ENCODE measurements at places on chromosomes 2 and 18. TPM values are rescaled to one million over a fixed set of nuclear protein-coding genes. Genes with fewer than 3 reads are reported as not detected.

DNA sequence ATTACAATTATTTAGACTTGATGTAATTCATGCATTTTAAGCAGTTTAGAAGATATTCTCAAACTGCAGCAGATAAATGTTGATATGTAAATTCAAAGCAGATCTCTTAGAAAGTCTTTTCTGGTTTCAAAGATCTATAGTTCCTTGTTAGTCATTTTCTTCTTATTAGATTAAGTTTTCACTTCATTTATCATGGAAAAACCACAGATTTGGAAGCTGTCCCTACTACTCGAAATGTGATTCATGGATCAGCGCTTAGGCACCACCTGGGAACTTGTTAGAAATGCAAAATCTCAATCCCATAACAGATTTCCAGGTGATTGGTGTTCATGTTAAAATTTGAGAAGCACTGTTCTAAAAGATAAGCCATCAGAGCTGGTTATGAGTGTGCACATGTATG, 92.8 kb upstream of the CDH2 start:
- no peak for DNase-seq

- DNase-seq = peak; percentile 43
These were observed 47.4 kb downstream of the DNAJC10 start for GRCh38 chr2:182763311-182763912.

DNA sequence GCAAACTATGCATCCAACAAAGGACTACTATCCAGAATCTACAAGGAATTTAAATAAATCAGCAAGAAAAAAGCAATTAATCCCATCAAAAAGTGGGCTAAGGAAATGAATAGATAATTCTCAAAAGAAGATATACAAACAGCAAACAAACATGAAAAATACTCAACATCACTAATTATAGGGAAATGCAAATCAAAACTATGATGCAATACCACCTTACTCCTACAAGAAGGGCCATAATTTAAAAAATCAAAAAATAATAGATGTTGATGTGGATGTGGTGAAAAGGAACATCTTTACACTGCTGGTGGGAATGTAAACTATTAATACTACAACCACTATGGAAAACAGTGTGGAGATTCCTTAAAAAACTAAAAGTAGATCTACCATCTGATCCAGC, 164.7 kb downstream of the ZBTB7C start:
- no peak for DNase-seq

THUMPD2 gene
- 7.2 TPM for total RNA-seq

DNA sequence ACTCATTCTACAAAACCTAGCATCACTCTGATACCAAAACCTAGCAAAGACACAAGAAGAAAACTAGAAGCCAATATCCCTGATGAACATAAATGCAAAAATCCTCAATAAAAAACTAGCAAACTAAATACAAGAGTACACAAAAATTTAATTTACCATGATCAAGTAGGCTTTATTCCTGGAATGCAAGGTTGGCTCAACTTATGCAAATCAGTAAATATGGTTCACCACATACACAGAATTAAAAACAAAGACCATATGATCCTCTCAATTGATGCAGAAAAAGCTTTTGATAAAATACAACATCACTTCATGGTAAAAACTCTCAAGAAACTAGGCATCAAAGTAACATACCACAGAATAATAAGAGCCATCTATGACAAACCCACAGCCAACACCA, 188.3 kb downstream of the ETAA1 start:
- DNase-seq = no peak

DNA sequence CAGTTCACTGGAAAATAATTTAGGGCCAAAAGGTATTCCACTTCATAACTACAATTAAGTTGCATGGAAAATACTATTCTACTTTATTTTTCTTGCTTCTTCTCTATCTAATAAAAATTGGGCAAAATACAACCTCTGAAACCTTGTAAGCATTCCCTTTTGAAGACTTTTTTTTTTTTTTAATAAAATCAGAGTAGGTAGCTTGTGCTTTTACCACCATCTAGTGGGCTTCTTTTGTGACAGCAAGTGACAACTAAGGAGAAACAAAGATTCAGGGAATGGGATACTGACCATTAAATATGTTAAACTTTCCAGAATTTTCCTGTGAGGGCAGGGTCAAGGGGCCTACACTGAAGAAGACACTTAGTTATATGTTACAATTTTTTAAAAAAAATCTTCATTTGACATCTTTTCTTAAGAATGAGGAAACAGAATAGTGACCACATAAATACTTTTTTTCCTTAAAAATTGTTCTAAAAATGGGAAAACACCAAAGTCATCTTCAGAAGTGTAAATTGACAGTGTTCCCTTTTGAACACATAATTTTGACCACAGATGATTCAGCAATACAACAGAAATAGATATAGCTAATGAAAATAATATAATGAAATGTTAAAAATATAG, 1183.2 kb upstream of the ACVR2A start:
- peak; percentile 21 for DNase-seq

- DNase-seq = no peak
These were observed 50.3 kb downstream of the NCK2 start for GRCh38 chr2:105794926-105795574.

- DNase-seq = no peak
These were observed 37.4 kb upstream of the CYP20A1 start for GRCh38 chr2:203201426-203201825.

DNA sequence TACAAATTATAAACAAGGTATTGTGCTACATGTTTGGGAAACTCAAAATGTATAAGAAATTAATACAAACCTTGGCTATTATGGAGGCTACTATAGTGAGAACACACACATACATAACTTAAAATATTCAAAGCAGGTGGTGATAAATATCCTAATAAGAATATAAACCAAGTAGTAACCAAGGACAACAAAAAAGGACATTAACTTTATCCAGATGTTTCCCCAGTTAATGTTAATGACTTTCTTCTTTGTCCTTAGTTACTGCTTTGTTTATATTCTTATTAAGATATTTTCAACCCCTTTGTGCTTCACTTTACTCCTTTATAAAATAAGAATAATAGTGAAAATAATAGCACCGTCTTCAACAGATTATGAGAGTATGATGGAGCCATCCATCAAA, 241.6 kb downstream of the CALCRL start:
- no peak for DNase-seq

COBLL1 gene
- total RNA-seq = 0.39 TPM

Data from RPMI7951 (cell line).